ENCODE measurements at places on chromosomes 11 and 22.

GRCh38 chr11:20327377-20327935 is 36.1 kb upstream of the HTATIP2 start:
- no peak for DNase-seq

DNA sequence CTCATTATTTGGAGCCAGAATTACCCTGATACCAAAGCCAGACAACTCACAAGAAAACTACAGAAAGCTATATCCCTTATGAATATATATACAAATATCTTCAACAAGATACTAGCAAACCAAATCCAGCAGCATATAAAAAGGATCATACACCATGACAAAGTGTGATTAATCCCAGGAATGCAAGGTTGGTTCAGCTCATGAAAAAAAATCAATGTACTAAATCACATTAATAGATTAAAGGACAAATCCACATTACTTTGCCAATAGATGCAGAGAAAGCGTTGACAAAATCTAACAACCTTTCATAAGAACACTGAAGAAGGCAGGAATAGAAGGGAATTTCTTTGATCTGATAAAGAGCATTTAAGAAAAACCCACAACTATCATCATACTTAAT is 50.4 kb upstream of the TEAD1 start:
- no peak for DNase-seq

GRCh38 chr11:73257342-73258103 is 14.6 kb upstream of the P2RY6 start:
- DNase-seq, result no peak

DNA sequence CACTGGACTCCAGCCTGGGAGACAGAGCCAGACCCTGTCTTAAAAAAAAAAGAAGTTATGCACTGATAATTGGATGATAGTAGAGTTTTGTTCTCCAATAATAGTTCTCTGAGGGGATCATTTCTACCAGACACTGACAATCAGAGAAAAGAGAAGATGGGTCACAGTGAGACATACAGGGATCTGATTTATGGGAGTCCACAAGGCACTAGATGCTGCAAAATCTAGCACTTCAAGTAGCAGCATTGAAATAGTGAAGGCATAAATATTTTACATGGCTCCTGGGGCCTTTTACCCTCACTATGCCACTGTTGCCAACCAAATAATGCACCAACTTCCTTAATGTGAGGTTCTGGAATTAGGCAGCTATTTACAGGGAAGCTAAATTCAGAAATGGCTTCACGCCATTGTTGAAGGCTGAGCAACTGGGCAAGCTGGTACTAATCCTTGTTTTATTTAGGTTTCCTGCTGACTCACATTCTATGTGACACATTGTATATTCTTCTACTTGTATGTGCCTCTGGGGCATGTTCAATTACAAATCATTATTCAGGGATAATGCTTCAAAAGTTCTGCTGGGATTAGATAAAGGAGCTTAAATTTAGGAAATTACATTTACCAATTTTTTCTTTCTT is 38.2 kb upstream of the ABTB2 start:
- DNase-seq, result no peak

DNA sequence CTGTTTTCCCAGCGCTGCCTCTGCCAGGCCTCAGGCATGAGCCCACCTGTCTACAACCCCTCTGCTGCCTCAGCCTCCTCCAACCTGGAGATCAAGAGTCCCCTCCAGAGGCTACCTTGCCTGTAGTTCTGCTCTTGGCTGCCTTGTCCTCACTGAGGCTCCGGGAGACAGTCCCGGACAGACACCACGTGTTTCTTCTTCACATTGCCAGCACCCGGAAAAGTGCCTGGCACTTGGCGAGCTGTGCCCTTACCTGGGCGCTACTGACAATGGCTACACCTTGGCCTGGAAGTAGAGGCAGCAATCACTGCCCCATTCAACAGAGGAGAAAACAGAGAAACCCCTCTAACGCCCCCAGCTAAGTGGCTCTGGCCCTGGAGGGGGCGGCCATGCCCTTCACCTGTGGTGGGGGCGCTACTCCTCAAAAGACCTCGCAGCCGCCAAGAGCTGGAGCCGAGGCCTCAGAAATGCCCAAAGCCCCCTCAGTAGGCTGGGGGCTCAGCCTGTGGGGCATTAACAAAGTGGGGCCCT is 3.0 kb upstream of the NAP1L4 start:
- no peak for DNase-seq

DNA sequence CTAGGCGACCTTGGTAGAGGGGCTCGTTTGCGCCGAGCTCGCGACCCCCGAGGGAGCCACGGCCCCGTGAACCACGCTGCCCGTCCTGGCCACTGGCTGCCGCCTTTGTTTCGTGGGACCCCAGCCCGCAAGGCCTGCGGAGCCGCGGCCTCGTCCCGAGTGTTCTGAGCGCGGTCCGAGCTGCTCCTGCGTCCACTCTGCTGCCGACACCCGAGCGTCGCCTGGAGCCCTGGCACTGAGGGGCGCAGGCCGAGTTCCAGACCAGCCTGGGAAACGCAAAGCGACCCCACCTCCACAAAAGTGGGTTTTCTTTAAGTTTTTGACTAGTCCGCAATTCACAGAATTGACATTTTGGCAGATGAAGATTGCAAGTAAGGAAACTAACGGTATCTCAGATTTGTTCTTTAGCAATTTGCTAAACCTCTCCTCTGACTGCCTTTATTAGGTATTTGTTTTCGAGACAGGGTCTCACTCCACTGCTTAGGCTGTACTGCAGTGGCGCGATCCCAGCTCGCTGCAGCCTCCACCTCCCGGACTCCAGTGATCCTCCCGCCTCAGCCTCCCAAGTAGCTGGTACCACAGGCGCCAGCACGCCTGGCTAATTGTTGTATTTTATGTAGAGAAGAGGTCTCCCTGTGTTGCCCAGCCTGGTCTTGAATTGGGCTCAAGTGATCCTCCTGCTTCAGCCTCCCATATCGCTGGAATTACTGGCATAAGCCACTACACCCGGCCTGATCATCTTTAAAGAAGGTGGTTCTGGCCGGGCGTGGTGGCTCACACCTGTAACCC is 879 bp upstream of the RNH1 start:
- DNase-seq, result no peak

DNA sequence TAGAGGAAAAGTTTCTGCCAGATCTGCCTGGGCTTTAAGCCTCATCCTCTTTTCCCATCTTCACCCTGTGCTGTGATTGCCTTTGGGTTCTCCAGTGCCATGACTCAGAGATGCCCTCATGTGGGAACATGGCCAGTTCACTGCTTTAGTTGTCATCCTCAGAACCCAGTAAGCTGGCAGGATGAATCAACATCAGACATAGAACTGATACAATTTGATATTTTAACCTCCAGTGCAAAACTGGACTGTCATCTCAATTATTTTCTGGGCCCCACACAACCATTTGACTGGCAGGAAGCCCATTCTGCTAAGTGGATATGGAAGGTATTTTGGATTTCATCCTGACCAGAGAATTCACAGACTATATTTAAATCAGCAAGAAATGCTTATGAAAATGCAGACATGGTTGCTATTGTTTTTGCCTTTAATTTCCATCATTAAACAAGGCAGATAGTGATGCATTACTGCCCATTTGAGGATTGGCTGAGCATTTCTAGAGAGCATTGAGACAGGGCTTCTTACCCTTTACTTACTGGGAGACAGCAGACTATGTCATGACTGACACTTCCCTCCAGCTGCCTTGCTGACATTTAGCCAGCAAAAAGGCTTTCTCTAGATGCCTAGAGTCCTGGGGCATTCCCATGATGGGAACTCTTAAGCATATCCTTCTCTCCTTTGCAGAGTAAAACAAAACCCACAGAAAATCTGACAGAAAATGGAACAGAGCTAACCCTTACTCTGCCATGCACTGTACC is 327.1 kb upstream of the MTNR1B start:
- DNase-seq, result no peak

GRCh38 chr11:6285019-6285418 is 25.4 kb downstream of the CCKBR start:
- no peak for DNase-seq

DNA sequence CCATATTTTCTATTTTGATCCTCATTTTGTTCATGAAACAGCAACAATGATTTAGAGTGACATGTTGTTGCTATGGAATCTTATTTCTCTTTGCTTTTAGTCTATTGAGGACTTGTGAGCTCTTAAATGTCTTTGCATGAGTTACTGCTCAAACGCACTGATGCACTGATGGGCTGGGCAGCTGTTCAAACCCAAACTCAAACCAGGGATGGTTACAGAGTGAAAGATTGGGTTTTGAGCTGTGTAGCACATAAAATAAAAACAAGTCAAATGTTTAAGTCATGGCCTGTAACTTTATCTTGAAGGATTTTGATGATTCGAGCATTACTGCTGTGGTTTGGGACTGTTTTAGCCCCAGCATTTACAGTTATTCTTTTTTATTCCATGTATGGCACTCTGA is 20.1 kb upstream of the NCAM1 start:
- no peak for DNase-seq

- peak; percentile 20 for DNase-seq
Measured at GRCh38 chr11:1772270-1773130, 8.8 kb upstream of the CTSD start.

GRCh38 chr11:67095214-67095507 is 23.9 kb upstream of the KDM2A start:
- no peak for DNase-seq

DNA sequence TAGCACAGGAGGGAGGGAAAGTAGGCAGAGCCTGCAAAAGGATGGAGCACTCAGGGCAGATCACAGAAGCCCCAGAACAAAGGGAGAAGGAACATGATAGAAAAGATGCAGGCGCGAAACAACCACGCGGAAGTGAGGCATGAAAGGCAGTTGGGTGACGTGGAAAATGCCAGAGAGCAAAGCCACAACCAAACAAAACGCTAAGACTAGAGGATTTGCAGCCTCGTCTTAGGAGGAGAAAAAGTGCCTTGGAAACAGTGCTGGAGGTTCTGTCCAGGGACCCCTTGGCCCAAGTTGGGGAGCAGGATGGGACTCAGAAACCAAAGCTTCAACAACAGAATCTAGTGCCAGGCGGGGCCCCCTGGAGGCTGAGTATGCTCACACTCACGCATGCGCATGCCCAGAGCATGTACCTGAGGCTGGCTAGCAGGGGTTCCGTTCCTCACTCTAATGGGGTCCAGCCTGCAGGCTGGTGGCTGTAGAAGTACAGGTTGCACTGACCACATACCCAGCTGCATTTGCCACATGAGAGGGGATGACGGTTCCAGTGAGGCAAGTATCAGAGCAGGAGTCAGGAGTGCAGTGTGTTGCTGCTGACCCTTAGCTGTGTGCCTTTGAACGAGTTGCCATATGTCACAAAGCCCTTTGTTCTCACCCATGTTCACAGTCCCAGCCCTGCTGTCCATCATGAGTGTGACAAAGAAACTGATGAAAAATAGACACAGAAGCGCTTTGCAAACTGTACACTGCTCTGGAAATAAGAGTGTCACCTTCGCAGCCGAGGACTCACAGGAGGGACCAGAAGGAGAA is 568.6 kb upstream of the CADM1 start:
- DNase-seq, result no peak

- DNase-seq, result no peak
Measured at GRCh38 chr22:46201059-46201757, 48.9 kb downstream of the CDPF1 start.

GRCh38 chr11:72828692-72829101 is 14.5 kb downstream of the ATG16L2 start:
- DNase-seq, result no peak

- DNase-seq, result no peak
Measured at GRCh38 chr22:32237906-32238305, 17.2 kb downstream of the SLC5A4 start.

GRCh38 chr11:92969293-92969633 is 188 bp upstream of the MTNR1B start:
- no peak for DNase-seq

GRCh38 chr11:33829430-33830141 is 55.3 kb upstream of the FBXO3 start:
- DNase-seq, result peak; percentile 19

GRCh38 chr11:78941226-78941851 is 366.7 kb upstream of the NARS2 start:
- no peak for DNase-seq

DNA sequence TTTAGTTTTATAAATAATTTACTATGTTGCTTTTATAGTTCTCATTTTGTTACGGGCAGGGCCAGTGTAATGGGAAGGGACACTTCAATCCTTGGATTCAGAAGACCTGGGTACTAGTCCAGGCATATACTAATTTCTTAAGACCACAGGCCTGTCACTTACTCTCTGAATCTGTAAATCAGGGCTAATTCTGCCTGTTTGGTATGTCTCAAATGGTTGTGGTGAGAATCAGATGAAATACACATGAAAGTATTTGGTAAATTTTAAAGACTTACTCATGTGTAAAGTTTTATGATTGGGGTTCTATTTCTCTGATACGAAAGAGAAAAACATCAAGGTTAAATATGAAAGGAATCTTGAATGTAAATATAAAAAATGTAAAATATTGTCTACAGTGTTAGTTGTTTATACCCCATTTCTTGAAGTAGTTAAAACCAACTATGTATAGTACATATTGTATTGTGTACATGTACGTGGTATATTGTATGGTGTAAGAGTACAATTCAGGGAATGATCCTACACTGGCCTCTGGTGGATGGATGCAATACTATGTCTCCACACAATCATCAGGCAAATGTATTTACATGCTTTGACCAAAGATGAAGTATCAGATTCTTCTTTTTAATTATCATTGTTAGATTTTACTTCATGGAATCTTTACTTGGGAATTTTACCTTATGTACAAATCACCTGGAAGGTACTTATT is 24.5 kb upstream of the RAG2 start:
- DNase-seq, result no peak

DNA sequence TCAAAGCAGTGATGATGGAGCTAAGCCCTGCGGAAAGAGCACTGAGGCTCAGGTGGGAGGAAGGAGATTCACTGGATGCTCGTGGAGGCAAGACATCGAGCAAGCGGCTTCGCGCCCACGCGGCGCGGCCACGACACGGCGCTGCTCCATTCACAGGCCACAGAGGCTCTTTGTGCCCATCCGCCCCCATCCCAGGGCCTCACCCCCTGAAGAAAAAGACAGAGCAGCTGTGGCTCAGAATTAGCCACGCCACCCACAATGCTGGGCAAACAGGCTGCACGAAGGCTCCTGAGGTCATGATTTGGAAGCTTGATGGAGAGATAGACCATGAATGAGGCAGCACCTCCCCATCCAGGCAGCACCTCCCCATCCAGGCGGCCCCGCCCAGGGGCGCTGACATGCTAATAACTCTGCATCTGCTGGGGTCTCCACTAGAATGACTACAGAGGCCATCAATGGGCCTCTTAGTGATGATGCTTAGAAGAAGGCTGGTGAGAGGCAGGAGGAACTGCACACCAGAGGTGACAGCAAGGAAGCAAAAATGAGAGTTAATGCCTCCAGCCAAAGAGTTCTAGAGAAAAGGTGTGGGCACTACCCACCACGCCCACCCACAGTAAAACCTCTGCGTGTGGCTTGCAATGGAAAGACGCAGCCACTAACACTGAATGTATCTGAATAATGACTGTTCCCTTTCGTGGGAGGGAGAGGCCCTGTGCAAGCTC is 43.5 kb downstream of the MYH9 start:
- no peak for DNase-seq

GRCh38 chr22:39819429-39819828 is 74.1 kb downstream of the ENTHD1 start:
- DNase-seq, result no peak

- no peak for DNase-seq
Measured at GRCh38 chr11:41522899-41523672, 63.6 kb upstream of the LRRC4C start.

GRCh38 chr22:33720166-33720878 is 200.0 kb downstream of the LARGE1 start:
- no peak for DNase-seq

GRCh38 chr11:27820249-27820648 is 120.0 kb upstream of the BDNF start:
- no peak for DNase-seq

- DNase-seq, result no peak
Measured at GRCh38 chr11:111406091-111406490, 27.0 kb upstream of the POU2AF1 start.

- DNase-seq, result no peak
Measured at GRCh38 chr11:94825031-94825430, 56.9 kb downstream of the AMOTL1 start.

Measured in CD8-positive, alpha-beta memory T cell (primary cell).